Globus pallidus (tissue), 1 donor: ENCODE measurements at places on chromosomes 7 and 10.

DNA sequence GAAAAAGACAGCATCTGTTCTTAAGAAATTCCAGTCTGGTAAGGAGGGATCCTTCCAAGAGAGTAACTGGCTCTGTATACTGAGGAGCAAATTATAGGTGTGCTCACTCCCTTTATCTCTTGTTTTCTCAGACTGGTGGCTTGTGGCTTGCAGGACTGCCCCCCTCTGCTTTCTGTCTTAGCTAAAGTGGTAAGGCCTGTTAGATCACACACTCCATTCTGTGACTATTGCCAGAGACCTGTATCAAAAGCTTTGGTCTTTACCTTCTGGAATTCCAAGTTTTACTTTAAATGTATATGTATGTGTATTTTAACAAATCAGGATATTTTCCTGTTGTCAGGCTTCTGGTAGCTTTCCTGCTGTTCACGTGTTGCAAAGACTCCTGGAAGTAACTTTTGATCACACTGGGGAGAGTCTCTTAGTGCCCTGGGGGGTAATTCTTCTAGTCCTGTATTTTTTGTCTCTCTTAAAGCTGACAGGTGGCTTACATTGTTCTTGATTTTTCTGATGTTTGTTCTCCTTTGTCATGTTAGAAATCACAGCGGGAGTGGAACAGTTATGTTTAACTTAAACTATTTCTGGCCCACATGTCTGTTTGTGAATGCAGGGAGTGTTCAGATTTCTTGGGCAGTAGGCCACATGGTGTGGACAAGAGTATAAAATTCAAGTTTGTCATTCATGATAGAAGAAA is 99.0 kb downstream of the PLPP4 start:
- DNase-seq = no peak

- DNase-seq = no peak
Observed at GRCh38 chr7:437329-438251, 82.1 kb downstream of the PDGFA start.

DNA sequence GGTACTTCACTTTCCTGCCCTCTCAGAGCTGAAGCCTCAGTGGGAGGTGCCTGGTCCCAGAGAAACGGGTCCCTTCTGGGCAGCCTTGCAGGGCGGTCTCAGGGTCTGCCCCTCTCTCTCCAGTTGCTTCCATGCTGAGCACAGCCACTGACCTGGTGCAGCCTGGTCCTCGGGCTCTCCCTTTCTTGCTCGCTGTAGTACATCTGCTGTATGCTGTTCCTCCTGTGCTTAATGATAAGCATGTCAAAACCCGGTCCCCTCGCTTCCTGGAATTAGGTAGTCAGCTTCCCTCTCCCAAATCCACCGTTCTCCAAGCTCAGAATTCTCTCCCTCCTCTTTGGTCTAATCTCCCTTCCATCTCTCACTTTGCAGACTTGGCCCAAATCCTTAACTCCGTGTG is 11.0 kb upstream of the HPS1 start:
- no peak for DNase-seq

DNA sequence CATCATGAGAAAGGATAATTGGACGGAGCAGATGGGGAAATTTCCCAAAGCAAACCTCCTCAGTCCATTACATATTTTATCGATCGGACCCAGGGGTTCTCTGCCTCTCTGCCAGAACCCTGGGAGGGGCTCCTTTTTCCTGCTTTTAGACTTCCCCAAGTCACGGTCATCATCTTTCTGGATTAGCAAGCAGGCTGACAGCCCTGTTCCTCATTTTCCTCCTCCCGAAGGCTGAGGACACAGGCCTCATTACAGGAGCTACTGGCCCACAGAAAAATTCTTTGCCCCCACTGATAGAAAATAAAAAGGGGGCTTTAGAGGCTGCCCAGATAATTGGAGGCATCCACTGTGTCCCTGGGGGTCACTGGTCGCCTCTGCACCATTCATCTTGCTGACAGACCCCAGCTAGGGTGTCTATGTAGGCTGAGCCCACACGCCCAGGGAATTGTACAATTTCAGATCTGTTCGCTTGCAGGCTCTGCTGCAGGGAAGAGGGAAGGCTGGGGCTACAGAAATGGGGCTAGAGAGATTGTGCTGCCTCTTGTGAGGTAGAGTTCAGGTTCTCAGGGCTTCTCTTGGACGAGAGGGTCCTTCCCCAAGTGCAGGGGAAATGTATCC is 125.7 kb upstream of the SDK1 start:
- DNase-seq = no peak

- DNase-seq = no peak
Observed at GRCh38 chr7:156582591-156583123, 57.9 kb upstream of the RNF32 start.

- DNase-seq = no peak
Observed at GRCh38 chr7:124813994-124814798, 48.6 kb upstream of the GPR37 start.

DNA sequence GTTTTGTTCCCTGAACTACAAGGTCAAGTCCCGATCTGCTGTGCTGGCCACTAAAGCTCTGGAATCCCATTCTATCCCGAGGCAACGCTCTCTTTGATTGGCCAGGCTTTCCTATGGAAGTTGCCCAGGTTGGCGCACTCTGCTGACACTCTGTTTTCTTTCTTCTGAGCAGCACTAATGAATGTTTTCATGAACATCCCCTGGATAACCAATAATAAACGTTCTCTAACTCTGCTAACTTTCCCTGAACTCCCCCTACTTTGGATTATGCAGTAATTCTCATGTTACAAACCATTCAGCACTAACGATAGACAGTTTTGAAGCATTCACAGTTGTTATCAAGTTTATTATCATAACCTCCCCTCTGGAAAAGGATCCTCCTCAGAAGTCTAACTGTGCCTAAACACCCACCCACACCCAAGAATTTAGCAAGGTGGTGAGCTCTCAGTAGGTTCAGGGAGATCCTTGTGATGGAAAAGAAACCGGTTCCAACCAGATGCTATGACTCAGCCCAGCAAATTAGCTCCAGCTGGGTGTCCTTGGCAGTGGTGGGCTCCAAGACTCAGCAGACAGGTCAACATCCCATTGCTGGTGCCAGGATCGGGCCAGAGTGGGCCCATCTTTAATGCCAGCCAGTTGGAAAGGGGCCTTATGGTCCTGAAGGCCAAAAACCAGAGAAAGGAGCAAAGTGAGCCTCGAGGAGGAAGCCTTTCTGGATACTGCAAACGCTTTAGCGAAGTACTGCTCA is 68.4 kb downstream of the CREB3L2 start:
- no peak for DNase-seq

DNA sequence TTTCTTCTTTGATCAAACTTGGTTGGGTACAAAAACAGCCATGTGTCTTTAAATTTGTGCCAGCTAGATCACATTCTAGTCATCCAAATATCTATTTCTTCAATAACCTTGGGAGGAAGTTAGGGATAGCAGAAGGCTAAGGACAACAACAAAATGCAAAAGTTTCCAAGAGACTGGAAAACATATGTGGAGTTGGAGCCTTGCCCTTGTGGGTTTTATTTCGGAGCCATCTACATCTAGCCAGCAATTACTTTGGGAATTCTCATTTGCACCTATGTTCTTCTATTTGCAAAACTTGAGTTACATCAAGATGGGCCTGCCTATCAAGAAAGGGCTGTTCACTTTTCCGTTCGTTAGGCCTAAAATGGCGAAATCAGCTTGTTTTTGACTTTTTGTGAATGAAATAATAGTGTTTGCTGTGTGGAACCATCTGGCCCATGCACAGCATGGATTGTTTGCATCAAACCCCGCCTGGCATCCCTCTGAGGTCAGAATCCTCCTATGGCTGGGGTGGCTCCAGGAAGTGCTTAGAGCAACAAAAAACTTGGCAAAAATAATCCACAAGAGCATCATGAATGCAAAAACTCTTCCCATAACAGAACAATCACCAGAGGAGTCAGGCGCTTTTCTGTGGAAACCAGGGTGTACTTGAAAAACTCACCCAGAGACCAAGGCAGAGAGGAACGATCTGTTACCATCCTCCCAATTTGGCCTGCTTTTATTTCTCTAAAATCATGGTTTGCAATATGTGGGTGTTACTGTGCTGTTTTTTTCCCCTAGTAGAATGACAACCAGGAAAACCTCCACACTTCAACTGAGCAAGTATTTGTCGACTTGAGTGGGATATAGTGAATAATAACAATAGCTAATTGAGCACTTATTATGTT is 36.2 kb upstream of the XPNPEP1 start:
- no peak for DNase-seq

- DNase-seq = peak; percentile 25
Observed at GRCh38 chr10:944034-944831, 12.7 kb upstream of the LARP4B start.

DNA sequence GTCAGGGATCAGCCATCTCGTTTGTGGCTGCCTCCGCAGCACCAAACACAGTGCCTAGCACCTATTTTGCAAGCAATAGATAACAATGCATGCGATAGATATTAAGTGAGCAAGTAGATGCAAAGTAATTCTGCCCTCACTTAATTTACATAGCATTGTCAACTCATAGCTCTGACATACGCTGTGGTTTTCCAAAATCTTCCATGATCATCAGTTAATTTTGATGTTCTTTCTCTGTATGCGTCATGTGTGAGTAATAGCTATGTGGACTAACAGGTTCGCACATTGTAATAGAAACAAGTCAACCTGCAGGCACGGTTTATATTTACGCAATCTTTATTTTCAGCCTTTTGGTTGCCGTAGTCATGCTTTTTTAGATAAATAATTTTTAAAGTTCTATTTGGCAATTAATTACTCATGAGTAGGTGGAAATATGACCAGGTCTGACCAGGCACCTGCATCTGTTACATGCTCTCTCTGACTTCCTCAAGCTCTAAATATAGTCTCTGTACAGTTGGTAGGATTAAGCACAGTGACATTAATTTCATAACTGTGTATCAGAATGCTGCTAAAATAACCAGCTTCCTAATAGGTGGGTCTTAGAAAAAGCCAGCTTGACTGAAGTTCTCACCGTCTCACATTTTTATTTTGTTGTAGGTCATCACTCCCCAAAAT is 13.3 kb downstream of the MAP3K8 start:
- no peak for DNase-seq

GRCh38 chr7:4051696-4052095 is 630.4 kb upstream of the FOXK1 start:
- DNase-seq = no peak

- DNase-seq = no peak
Observed at GRCh38 chr7:146417176-146417575, 300.6 kb downstream of the CNTNAP2 start.

- DNase-seq = no peak
Observed at GRCh38 chr7:102992938-102993717, 80.3 kb downstream of the LRRC17 start.

- no peak for DNase-seq
Observed at GRCh38 chr10:18402853-18403252, 248.5 kb downstream of the NSUN6 start.
